ENCODE measurements at places on chromosomes 11 and 22. TPM values are rescaled to one million over a fixed set of nuclear protein-coding genes. Genes with fewer than 3 reads are reported as not detected.

The C11orf42 gene
- total RNA-seq: not detected

- H3K27ac ChIP-seq: no peak overlapping the region
- H3K36me3 ChIP-seq: no peaks in the 10 kb centered on the region
- H3K4me3 ChIP-seq: no peak overlapping the region
- no peak for DNase-seq
- peaks cover 44% of the 10 kb centered on the region for H3K4me1 ChIP-seq
- H3K27me3 ChIP-seq: no peaks in the 10 kb centered on the region
Measured at GRCh38 chr22:41405588-41405987, 23.8 kb downstream of the TEF start.

DNA sequence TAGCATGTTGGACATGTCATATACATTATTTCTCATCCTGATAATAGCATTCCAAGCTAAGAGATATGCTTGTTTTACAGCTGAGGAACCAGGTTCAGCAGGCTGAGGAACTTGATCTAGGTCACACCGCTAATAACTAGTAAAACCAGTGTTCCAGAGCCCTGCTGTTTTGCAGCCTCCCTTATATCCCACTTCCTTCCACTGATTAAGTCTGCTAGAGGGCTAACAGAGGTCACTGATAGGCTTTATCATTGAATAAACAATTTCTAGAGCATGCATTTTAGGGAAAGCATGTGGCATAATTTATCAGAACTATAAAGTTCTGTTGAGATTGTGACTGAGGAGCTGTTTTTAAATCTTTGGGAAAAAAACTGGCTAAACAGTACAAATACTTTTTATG lies 54.0 kb downstream of the UVRAG start:
- no peak overlapping the region for H3K27ac ChIP-seq
- no peak for DNase-seq
- H3K27me3 ChIP-seq: no peaks in the 10 kb centered on the region
- H3K4me1 ChIP-seq: no peaks in the 10 kb centered on the region
- no peaks in the 10 kb centered on the region for H3K36me3 ChIP-seq
- H3K4me3 ChIP-seq: no peak overlapping the region

GRCh38 chr11:86723281-86723680 lies 50.9 kb upstream of the ME3 start:
- H3K27me3 ChIP-seq: peaks cover 3% of the 10 kb centered on the region
- H3K36me3 ChIP-seq: no peaks in the 10 kb centered on the region
- H3K4me1 ChIP-seq: no peaks in the 10 kb centered on the region
- H3K27ac ChIP-seq: no peak overlapping the region
- no peak for DNase-seq
- H3K4me3 ChIP-seq: no peak overlapping the region

All from HepG2 (cell line).